Mesothelial cell of epicardium (in vitro differentiated cells): ENCODE measurements at places on chromosomes 12 and 14. TPM values are rescaled to one million over a fixed set of nuclear protein-coding genes. Genes with fewer than 3 reads are reported as not detected.

DNA sequence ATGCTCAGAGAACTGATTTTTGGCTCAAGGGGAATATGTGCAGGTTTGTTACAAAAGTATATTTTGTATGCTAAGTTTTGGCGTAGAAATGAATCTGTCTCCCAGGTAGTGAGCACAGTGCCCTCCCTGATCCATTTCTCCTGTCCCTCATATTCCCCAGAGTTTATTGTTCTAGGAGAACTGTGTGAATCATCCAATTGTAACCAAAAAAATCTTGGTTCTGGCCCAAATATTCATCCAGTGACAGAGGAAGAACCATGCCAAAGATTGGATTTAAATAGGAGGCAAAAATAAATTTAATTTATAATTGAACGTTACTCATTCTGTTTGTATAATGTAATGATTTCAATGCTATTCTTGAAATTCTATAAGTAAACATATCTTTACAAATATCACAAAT is 4.8 kb downstream of the CATSPERB start:
- H3K4me1 ChIP-seq: no peaks in the 10 kb centered on the region
- no peak overlapping the region for H3K4me3 ChIP-seq
- H3K27me3 ChIP-seq: no peaks in the 10 kb centered on the region
- H3K36me3 ChIP-seq: no peaks in the 10 kb centered on the region
- DNase-seq: no peak
- H3K27ac ChIP-seq: no peak overlapping the region

- H3K27me3 ChIP-seq: peaks cover 4% of the 10 kb centered on the region
- peaks cover 3% of the 10 kb centered on the region for H3K36me3 ChIP-seq
- no peak overlapping the region for H3K27ac ChIP-seq
- peaks cover 11% of the 10 kb centered on the region for H3K4me1 ChIP-seq
- no peak for DNase-seq
- H3K4me3 ChIP-seq: no peak overlapping the region
Observed at GRCh38 chr12:113420996-113421595, 1.1 kb upstream of the SDSL start.

GRCh38 chr14:74614508-74615495 is 2.8 kb upstream of the LTBP2 start:
- H3K27me3 ChIP-seq: peaks cover 52% of the 10 kb centered on the region
- peaks cover 2% of the 10 kb centered on the region for H3K4me1 ChIP-seq
- no peak for DNase-seq
- H3K27ac ChIP-seq: no peak overlapping the region
- no peak overlapping the region for H3K4me3 ChIP-seq

DNA sequence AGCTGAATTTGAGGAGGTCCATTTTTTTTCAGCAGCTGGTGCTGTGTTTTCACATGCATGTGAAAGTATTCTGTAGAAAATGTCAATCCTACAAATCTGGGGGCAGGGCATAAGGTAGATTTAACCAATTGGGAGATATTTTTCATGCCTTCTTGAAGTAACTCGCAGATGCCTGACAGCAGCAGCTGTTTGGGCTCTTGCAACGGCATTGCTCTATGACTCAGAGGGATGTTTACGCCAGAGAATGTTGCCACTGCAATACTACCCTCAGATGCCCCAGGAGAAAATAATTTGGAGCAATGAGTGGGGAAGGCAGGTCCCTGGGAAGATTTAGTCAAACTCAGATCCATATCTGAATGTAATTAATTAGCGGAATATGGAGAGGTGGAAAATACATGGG is 42.5 kb upstream of the MYBPC1 start:
- H3K27me3 ChIP-seq: peaks cover 13% of the 10 kb centered on the region
- H3K27ac ChIP-seq: no peak overlapping the region
- no peaks in the 10 kb centered on the region for H3K36me3 ChIP-seq
- no peaks in the 10 kb centered on the region for H3K4me1 ChIP-seq

DNA sequence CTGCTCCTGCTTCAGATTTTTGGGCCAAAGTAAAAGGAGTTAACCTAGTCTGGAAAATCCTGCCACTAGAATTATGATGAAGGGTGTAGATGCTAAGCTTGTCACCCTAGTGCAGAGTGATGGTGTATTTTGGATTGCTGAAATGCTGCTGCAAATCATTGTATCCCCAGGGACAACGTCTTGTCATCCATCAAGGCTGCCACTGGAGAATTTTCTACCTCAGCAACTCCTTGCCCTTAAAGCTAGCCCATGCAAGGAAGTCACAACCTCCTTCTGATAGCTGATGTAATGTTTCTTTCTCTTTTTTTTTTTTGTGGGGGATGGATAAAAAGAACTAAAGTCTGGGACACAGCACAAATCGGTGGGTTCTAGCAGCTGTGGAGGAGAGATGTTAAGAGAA is 139.4 kb upstream of the FRMD6 start:
- no peaks in the 10 kb centered on the region for H3K27me3 ChIP-seq
- H3K36me3 ChIP-seq: no peaks in the 10 kb centered on the region
- no peak for DNase-seq
- H3K27ac ChIP-seq: peak overlapping the region; percentile 62
- H3K4me3 ChIP-seq: no peak overlapping the region

GRCh38 chr12:89648211-89648930 is 60.3 kb downstream of the ATP2B1 start:
- peaks cover 18% of the 10 kb centered on the region for H3K4me1 ChIP-seq
- H3K27ac ChIP-seq: no peak overlapping the region
- no peak for DNase-seq

DNA sequence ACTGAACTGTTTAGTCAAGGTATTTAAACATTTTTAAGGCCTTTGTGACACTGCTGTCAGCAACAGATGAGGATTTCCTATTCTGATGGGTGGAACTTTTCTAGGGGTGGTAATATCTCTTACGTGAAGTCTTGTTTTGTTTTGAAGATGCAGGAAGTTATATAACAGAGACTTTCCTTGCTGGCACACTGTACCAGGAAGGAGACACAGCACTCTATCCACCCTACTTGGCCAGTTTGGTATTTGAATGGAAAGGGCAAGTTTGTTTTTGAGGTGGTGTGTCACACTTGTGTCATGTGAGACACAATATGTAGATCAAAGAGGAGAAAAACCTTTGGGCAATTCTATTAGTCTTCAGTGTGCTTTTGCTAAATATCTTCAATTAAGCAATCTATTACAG is 51.6 kb upstream of the SRP54 start:
- peaks cover 2% of the 10 kb centered on the region for H3K36me3 ChIP-seq
- no peak for DNase-seq
- no peak overlapping the region for H3K4me3 ChIP-seq
- H3K27me3 ChIP-seq: no peaks in the 10 kb centered on the region
- no peaks in the 10 kb centered on the region for H3K4me1 ChIP-seq

DNA sequence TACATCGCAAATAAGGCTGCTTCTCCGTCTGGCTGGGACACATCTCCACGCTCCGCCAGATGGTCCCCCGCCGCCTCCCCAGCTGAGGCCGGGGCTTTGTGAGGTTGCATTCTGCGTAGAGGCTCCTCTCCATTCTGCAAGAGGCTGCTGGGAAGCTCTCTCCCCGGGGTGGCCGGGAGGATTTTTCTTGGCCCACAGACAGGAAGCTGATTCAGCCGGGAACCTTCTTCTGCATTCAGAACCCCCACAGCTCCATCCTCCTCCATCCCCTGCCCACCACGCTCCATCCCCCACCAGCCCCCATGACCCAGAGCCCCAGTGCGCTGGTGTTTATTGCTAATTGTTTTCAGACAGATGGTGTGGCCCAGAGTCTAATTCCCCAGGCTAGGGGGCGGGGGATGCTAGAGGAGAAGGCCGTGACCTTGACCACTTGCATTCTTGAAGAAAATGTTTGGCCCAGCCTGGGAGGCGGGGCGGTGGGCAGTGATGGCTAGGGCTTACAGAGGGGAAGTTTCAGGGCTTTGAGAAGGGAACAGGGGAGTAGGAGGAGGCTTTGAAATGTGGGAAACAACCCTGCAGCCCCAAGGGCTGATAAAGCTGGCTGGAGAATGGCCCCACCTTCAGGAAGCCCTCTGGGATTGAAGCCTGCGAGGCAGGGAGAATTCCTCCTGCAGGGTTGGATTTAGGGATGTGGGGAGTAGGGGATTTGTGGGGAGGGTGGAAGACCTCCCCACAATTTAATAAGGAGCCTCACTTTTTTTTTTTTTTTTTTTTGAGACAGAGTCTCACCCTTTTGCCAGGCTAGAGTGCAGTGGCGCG is 88.5 kb upstream of the NCOR2 start:
- H3K27me3 ChIP-seq: peaks cover 2% of the 10 kb centered on the region
- no peak for DNase-seq
- no peaks in the 10 kb centered on the region for H3K36me3 ChIP-seq
- H3K4me1 ChIP-seq: peaks cover 21% of the 10 kb centered on the region
- H3K4me3 ChIP-seq: no peak overlapping the region
- H3K27ac ChIP-seq: peak overlapping the region; percentile 91

DNA sequence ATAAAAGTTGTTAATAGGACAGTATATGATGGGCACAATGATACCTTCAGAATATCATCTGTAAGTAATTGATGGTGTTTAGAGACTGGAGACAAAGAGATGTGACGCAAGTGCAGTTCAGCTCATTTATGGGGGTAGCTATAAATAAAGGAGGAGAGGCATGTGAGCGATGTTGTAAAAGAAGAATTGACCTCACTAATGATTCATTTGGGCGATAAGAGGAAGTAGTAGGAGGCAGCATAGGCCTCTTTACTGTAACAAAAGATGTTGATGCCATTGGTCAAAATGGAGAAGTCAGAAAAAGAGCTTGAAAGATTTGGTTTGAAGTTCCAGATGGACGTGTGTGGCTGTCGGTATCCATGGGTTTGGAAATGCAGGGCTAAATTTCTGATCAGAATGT is 70.0 kb downstream of the FLRT2 start:
- peak overlapping the region; percentile 3 for H3K27ac ChIP-seq
- H3K4me3 ChIP-seq: no peak overlapping the region
- no peaks in the 10 kb centered on the region for H3K27me3 ChIP-seq
- DNase-seq: no peak

GRCh38 chr14:49768301-49769121 is 558 bp downstream of the KLHDC2 start:
- H3K27ac ChIP-seq: peak overlapping the region; percentile 100
- H3K36me3 ChIP-seq: peaks cover 2% of the 10 kb centered on the region
- H3K4me3 ChIP-seq: peak overlapping the region; percentile 94
- peak; percentile 40 for DNase-seq
- H3K4me1 ChIP-seq: peaks cover 30% of the 10 kb centered on the region
- no peaks in the 10 kb centered on the region for H3K27me3 ChIP-seq

DNA sequence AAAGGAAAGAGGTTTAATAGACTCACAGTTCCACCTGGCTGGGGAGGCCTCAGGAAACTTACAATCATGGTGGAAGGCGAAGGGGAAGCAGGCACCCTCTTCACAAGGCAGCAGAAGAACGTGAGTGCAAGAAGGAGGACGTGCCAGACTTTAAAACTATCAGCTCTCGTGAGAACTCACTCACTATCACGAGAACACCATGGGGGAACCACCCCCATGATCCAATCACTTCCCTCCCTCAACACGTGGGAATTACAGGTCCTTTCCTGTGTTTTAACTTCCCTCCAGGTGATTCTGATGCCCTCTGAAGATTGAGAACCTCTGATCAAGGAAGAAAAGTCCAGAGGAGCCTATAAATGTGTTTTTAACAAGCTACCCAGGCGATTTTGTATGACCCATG is 358.7 kb downstream of the MED13L start:
- peaks cover 4% of the 10 kb centered on the region for H3K4me1 ChIP-seq
- H3K4me3 ChIP-seq: no peak overlapping the region
- H3K27me3 ChIP-seq: no peaks in the 10 kb centered on the region
- DNase-seq: no peak
- H3K36me3 ChIP-seq: peaks cover 7% of the 10 kb centered on the region
- no peak overlapping the region for H3K27ac ChIP-seq

Gene DCN
- total RNA-seq: 1,349 to 1,406 TPM (median 1,402 TPM) in 3 replicates

Gene KRT72
- not detected in 3 replicates for total RNA-seq

Gene DAZAP2
- 101 to 107 TPM (median 105 TPM) in 3 replicates for total RNA-seq

GRCh38 chr14:36653413-36653812 is 8.2 kb upstream of the PAX9 start:
- H3K27me3 ChIP-seq: peaks cover 100% of the 10 kb centered on the region
- H3K4me1 ChIP-seq: peaks cover 16% of the 10 kb centered on the region
- H3K27ac ChIP-seq: no peak overlapping the region
- no peaks in the 10 kb centered on the region for H3K36me3 ChIP-seq
- H3K4me3 ChIP-seq: no peak overlapping the region
- DNase-seq: no peak

DNA sequence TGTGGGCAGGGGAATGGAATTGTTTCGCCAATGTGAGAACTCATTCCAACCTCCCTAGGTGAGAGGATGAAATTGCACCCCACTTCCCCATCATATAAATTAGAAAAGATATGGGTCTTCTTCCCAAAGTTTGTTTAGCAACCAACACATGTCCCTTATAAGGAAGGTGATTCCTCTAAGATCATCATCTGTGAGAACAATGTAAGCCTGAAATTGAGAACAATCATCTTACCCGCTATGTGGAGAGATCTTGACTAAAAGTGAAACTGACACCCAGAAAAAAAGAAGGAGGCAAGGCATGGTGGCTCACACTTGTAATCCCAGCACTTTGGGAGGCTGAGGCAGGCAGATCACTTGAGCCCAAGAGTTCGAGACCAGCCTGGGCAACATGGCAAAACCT is 173.2 kb upstream of the HMGA2 start:
- no peaks in the 10 kb centered on the region for H3K36me3 ChIP-seq
- no peak overlapping the region for H3K4me3 ChIP-seq
- no peaks in the 10 kb centered on the region for H3K27me3 ChIP-seq
- peaks cover 16% of the 10 kb centered on the region for H3K4me1 ChIP-seq
- no peak for DNase-seq
- no peak overlapping the region for H3K27ac ChIP-seq
